Renal cortical epithelial cell (primary cell): ENCODE measurements at places on chromosomes 12 and 14.

GRCh38 chr12:62714181-62714773 is 220.7 kb downstream of the PPM1H start:
- DNase-seq: no peak

DNA sequence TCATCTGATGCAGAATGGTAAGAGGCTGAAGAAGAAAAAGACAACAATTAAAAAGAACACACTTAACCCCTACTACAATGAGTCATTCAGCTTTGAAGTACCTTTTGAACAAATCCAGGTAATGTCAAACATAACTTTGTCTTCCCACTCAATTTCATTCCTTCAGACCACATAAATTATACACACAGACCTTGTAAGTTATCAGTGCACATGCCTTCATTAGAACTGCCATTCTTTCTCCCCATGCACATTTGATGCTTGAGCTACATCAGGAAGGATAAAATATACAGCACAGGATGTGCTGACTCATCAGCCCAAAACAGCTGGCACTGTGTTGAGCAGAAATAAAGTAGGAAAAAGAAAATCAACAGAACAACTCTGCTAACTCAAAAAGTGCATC is 246.7 kb downstream of the PAWR start:
- peak; percentile 58 for DNase-seq

- no peak for DNase-seq
Observed at GRCh38 chr14:76769636-76770292, 8.5 kb downstream of the VASH1 start.

- no peak for DNase-seq
Observed at GRCh38 chr14:92252323-92252722, 70.6 kb upstream of the SLC24A4 start.

GRCh38 chr12:107684990-107685359 is 624 bp upstream of the PWP1 start:
- DNase-seq: peak; percentile 60

DNA sequence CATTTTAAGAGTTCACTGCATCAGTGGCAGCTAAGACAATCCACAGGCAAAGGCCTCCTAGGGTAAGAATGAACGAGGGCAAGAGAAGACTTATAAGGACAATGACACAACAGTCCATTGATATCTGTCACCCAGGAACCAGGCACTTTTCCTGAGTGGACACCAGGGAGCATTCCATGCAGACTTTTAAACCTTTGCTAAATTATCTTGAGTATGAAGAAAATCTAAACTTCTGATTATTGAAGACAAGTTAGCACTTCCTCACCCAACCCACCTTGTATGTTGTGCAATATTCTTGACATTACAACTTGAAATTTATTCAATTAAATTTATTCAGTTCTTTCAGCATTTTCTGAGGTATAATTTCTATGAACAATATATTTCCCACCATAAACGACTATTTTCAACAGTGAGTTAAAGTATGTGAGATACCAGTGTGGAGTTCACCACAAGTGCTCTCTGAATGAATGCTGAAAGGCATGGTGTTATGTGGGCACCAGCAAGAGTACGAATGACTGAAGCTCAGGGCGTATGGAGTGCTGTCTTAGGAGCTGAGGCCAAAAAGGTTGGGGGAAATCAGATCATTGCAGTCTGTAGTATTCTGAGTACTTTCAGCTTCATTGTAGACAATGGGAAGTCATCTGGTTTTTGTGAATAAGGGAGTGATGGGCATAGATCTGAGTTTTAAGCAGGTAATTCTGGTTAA is 124.3 kb upstream of the LMNTD1 start:
- DNase-seq: no peak

DNA sequence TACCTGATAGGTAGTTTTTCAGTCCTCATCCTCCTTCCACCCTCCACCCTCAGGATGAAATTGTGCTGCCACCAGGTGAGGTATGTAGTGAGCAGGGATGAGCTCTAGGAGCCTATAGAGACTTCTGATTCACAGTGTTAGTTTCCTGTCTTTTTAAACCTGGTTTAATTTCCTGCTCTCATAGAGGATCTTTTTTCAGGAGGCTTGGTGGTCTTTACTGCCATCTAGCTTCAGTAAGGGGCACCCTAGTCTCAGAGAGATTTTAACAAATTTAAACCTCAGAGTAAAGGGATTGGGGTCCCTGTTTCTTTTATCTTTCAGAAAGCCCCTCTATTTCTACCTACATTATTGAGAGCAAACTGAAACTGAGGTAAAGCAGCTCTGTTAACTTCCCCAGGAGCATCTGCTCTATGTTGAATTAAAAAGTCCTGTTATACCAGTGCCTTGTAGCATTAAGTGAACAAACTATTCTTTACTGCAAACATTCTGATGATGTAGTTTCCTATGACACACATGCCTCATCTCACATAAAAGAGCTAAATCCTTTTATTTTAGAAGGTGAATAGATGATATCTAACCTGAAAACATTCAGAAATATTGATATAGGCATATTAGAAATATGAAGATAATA is 172.2 kb upstream of the DDHD1 start:
- DNase-seq: no peak

DNA sequence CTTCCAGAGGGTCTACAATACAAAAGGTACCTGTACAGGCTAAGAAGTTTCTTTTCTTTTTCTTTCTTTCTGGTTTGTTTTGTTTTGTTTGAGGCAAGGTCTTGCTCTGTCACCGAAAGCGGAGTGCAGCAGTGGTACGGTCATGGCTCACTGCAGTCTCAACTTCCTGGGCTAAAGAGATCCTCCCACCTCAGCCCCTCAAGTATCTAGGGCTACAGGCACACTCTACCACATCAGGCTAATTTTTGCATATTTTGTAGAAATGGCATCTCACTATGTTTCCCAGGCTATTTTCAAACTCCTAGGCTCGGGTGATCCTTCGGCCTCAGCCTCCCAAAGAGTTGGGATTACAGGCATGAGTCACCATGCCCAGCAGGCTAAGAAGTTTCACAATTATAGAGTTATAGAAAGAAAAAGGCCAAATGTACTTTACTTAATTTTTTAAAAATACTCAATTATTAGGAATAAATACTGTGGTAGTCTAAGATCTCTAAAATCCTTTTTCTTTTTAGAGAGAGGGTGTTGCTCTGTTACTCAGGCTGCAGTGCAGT is 3.0 kb upstream of the PIGH start:
- peak; percentile 75 for DNase-seq

GRCh38 chr12:29589286-29589820 is 91.9 kb upstream of the OVCH1 start:
- no peak for DNase-seq

DNA sequence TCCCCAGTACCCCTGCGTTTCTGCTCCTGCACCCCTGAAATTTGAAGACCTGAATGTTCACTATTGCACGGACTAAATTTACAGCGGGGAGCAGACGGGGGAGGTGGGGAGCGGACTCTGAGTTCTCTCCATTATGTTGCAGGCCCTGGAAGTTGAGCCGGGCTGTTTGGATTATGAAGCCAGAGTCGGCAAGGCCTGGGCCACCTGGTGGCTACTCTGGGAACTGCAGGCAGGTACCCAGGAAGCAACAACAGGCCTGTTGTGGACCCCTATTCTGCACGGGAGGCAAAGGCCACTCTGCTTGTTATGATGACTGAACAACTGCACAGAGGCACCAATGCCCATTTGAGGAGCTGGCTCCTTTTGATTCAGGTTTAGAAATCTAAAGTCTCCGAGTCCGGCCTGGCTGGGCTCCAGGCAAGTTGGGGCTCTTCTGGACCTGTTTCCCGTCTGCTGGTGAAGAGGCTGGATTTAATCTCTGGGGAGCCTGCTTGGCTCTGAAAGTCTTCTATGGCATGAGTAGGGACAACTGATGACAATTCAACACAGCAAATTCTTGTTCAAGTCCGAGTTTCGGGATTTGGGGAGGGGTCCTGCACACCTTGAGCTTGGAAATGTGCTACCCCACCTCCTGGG is 34.1 kb upstream of the FAM181A start:
- DNase-seq: peak; percentile 19

- peak; percentile 77 for DNase-seq
Observed at GRCh38 chr12:70733385-70733784, 96.2 kb upstream of the PTPRB start.

- DNase-seq: no peak
Observed at GRCh38 chr14:93759719-93760307, 28.5 kb downstream of the PRIMA1 start.

DNA sequence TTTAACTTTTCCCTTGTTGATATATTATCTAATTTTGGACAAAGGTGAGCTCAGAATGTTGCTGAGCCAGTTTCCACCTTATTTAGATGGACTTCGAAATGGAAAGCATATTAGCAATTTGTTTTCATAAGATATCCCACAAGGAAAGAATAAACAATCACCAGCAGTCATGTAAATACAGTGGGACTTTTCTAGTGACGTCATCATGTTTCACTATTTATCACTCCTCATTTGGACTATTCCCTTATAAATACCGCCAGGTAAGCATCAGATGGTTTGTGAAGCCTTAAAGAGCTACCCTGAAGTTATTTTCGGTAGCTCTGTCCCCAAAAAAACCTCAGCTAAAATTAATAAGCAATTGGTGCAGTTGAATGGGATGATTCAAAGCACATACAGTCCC is 110.7 kb downstream of the PTPRR start:
- no peak for DNase-seq

GRCh38 chr12:12786706-12787601 is 1.5 kb downstream of the APOLD1 start:
- DNase-seq: peak; percentile 61

- DNase-seq: no peak
Observed at GRCh38 chr14:105840266-105841021, 314.1 kb downstream of the TMEM121 start.

- no peak for DNase-seq
Observed at GRCh38 chr12:121776190-121777098, 17.0 kb downstream of the RHOF start.

DNA sequence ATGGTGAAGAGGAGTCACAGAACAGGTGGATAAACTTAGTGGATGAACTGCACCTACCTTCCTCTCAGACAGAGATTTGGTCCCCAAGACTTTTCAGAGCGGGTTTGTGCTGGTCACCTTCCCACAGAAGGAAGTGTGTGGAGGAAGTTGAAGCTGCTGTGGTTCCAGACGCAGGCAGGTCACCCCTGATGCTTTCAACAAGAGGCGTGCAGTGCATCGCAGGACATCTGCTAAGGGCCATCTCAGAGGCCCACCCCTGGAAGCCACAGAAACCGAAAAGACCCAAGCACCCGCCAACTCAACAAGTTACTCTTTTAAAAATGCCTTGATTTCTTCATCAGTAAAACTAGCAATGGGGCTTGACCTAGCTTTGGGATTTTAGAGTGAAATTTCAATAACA is 1.0 kb upstream of the GPX2 start:
- DNase-seq: no peak

- peak; percentile 31 for DNase-seq
Observed at GRCh38 chr12:46468160-46468559, 95.6 kb upstream of the SLC38A2 start.

- no peak for DNase-seq
Observed at GRCh38 chr14:22071006-22071405, 397.4 kb upstream of the OR4E1 start.

- DNase-seq: peak; percentile 75
Observed at GRCh38 chr12:99436584-99436983, 211.0 kb upstream of the GARIN6 start.

- no peak for DNase-seq
Observed at GRCh38 chr12:14886271-14886670, 617 bp upstream of the MGP start.

DNA sequence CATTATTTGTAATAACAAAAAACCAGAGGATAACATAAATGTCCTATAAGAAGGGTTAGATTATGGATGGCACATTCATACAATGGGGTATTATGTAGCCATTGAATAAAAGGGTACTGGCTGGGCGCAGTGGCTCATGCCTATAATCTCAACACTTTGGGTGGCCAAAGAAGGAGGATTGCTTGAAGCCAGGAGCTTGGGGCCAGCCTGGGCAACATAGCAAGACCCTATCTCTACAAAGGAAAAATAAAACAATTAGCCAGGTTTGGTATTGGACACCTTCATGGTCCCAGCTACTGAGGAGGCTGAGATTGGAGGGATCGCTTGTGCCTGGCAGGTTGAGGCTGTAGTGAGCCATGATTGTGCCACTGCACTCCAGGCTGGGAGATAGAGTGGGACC is 14.8 kb downstream of the PTPN11 start:
- no peak for DNase-seq

DNA sequence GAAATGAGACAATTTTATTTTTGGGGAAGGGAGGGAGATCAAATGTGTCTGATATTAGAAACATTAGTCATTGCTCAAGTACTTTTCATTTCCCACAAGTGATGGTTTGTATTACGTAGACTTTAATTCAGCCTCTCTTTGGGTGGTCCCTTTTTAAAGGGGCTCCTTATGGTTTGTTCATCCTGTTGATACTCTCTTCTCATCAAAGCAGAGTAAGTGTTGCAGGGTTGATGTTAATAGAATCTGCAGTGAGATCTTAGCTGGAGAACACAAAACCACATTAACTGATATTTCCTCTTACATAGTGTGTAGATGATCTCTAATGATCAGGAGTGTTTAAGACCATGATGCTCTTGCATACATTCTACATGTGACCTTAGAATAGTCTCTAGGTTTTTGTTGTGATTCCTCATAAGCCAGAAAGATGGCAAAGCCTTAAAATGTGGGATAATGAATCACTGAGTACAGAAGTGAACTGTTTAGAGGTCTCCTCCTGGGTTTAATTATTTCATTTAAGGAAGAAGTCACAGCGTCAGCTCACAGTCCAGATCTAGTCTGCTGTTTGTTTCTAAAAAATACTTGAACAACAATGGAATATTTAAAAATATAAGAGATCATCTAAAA is 87.4 kb upstream of the PTPRR start:
- no peak for DNase-seq

DNA sequence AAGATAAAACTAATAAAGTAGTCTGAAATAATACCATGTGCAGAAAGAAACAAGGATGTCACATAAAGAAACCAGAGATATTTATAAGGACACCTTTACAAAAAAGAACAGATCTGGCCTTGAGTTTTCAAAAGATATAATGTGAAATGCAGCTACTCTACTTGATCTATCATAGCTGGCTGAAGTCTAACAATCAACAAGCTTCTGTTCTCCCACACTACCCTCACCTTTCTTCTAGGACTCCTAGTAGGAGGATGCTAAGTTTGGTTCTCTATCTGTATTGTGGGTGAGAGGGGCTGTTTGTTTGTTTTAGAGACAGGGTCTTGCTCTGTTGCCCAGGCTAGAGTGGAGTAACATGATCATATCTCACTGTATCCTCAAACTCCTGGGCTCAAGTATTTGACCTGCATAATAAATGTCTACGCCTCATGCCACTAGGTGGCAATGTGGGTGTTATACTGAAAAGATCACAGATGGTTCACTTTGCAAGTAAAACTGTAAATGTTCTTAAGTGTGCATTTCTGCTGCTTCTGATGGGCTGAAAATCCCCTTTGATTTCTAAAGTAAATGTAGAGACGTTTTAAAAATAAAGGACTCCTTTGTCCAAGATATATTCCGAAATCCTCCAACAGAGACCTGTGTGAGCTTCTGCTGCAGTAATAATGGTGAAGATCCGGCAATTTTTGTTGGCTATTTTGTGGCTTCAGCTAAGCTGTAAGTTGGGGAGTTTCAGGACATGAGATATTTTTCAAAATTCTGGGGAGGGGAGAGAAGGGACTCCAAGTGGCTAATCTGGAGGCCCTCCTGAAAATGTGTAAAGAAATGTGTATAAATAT is 269.3 kb downstream of the DAD1 start:
- peak; percentile 77 for DNase-seq

GRCh38 chr12:124465473-124465872 is 101.9 kb downstream of the NCOR2 start:
- DNase-seq: no peak
